Progenitor cell of endocrine pancreas (in vitro differentiated cells): ENCODE measurements at places on chromosomes 16 and 17. TPM values are rescaled to one million over a fixed set of nuclear protein-coding genes. Genes with fewer than 3 reads are reported as not detected.

KCNJ18 gene
- total RNA-seq = not detected in 2 replicates

CCDC40 gene
- total RNA-seq = 26.9 and 28.0 TPM in 2 replicates

DNA sequence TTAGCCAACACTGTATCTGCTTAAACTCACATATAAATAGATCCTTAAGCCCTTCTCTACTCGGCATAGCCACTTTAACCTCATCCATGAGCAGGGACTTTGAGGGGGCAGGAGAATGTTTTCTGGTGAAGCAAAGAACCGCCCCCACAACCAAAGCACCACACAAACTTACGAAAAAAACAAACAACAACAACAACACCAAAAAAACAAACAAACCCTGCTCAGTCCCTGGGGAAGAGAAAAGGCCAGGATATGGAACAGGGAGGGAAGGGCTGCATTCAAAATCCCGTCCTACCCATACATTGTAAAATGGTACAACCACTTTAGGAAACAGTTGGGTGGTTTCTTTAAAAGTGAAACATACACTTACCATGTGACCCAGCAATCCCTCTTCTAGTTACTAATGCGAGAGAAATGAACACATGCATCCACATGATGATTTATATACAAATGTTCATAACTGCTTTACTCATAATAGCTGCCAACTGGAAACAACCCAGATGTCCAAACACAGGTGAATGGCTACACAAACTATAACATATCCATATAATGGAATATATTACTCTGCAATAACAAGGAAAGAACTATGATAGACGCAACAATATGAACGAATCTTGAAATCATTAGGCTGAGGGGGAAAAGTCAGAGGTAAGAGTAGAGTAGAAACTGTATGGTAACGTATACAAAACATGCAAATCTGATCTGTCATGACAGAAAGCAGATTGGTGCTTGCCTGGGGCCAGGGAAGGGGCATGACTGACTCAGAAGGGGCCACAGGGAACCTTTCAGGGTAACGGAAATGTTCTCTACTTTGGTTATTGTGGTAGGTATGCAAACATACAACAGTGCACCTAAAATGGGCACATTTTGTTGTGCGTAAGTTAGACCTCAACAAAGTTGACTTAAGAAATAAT lies 37.7 kb upstream of the TOB1 start:
- peaks cover 56% of the 10 kb centered on the region for H3K4me1 ChIP-seq
- H3K36me3 ChIP-seq = no peaks in the 10 kb centered on the region
- no peaks in the 10 kb centered on the region for H3K27me3 ChIP-seq
- H3K4me3 ChIP-seq = no peak overlapping the region

DNA sequence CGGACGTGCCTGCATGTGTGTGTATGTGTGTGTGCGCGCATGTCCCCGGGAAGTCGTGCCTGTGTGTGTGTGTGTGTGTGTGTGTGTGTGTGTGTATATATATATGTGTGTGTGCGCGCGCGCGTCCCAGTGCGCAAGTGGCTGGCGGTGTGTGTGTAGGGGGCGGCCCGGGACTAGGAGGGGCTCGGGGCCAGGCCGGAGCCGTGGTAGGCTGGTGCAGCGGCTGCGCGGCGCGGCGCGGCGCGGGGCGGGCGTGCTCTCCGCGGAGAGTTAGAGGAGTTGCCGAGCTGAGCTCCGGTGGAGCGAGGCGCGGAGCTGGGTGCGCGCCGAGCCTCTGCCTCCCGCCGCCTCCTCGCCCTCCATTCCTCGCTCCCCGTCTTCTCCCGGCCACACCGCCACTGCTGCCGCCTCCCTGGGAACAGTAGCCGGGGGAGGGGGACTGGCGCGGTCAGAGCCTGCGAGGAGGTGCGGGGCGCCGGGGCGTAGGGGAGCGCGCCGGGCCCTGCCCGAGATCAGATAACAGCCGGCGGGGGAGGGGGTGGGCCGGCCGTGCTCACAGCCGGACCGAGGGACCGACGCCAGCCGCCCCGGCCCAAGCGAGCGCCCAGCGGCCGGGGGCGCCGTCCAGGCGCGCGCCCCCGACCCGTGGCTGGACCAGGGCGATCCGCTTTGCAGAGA lies at the start of gene KCNJ12:
Gene KCNJ12, plus strand, starts transcription at position 277 of the 678 bp plus-strand sequence. CDS start 38,986 bp downstream, outside the sequence.
- peaks cover 54% of the 10 kb centered on the region for H3K27me3 ChIP-seq
- no peaks in the 10 kb centered on the region for H3K36me3 ChIP-seq
- H3K4me3 ChIP-seq = peak within 1 kb of the TSS; percentile 58
- no peak for DNase-seq

- H3K27ac ChIP-seq = no peak overlapping the region
- peak overlapping the region; percentile 56 for H3K4me3 ChIP-seq
- peaks cover 66% of the 10 kb centered on the region for H3K27me3 ChIP-seq
- H3K36me3 ChIP-seq = no peaks in the 10 kb centered on the region
These were observed 209.7 kb downstream of the RBFOX3 start for GRCh38 chr17:79400989-79401703.

MARF1 gene
- 67.5 and 71.9 TPM in 2 replicates for total RNA-seq

DNA sequence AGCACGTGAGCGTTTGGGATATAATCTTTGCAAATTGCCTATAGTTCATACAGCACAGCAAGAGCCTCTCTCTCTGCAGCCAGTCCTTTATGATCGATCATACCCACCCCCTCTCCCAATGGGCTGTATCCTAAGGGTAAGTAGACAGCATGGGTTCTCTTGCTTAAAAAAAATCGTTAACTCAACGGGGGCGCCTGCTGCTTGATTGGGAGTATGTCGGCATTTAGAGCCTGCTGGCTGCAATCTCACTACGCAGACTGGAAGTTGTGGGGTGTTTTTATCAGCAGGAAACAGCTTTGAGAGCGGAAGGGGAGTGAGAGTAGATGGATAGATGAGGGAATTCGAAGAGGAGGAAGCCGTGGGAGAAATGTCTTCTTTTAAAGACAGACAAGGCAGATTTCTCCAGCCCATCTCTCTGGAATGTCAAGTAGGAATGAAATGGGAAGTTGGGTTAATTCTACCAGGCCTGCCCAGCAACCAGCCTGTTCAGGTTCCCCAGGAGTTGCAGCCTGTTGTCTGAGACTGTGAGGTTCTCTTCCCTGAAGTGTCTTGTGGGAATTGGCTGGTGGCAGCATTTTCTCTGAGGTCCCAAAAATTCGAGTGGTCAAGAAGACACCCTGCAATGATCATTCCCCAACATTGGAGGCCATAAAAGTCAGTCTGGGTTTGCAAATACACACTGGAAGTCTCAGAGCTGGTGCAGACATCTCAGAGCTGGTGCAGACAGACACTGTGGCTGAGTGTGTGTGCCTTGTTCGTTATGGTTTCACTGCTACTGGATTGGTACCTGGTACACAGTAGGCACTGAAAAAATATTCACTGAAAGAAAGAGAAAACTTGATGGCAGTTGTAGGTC lies 65.6 kb downstream of the PRKCB start:
- H3K4me1 ChIP-seq = no peaks in the 10 kb centered on the region
- H3K4me3 ChIP-seq = no peak overlapping the region
- H3K36me3 ChIP-seq = no peaks in the 10 kb centered on the region
- DNase-seq = no peak
- no peak overlapping the region for H3K27ac ChIP-seq
- peaks cover 31% of the 10 kb centered on the region for H3K27me3 ChIP-seq

EMP2 gene
- total RNA-seq = 10.5 and 11.6 TPM in 2 replicates

HBM gene
- not detected in 2 replicates for total RNA-seq

DNA sequence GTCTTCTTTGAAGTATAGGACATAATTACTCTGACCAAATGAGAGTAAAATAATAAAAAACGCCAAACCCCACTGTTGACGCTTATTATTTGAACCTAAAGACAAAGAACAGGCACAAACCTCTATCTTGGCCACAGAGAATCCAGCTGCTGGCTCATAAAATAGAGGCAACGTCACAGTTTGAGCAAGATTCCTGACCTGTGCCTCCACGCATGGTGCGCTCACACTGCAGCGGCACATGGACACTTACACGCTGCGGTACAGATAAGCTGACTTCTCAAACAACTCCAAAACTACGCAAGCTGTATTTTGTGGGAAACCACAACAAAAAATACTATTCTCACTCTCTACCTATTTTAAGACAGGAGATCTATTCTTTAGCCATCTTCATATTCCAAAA lies 38.8 kb upstream of the TRAP1 start:
- H3K36me3 ChIP-seq = peaks cover 35% of the 10 kb centered on the region
- peaks cover 7% of the 10 kb centered on the region for H3K4me1 ChIP-seq

DNA sequence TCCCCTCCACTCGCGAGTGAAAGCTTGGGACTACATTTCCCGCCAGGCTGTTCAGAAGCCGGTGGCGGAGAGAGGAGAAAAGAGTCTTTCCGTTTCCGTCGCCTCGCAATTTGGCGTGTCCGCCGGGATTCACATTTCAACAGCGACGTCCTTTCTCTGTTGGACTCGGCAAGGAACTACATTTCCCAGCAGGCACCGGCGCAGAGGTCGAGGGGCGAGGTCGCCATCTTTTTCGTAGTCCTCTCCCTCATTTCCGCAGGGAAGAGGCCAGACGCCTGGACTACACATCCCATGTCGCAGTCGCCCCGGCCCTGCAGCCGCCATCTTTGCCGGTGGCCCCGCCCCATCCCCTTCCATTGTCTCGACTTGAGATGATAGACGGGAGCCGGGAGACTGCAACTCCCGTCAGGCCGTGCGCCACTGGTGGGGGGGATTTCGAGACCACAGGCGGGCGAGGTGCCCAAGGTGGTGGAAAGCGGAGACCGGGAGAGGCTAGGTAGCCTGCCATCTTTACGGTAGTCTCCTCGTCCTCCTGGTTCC lies 882 bp upstream of the FBXL19 start:
- no peaks in the 10 kb centered on the region for H3K27me3 ChIP-seq
- peak; percentile 99 for DNase-seq
- peak overlapping the region; percentile 100 for H3K27ac ChIP-seq
- H3K36me3 ChIP-seq = peaks cover 2% of the 10 kb centered on the region
- H3K4me1 ChIP-seq = peaks cover 8% of the 10 kb centered on the region

- peak; percentile 86 for DNase-seq
- peaks cover 4% of the 10 kb centered on the region for H3K36me3 ChIP-seq
- peak within 1 kb of the TSS; percentile 92 for H3K4me3 ChIP-seq
- H3K27ac ChIP-seq = peak within 1 kb of the TSS; percentile 95
These were observed at the start of the genes CNTD1 and COA3 for GRCh38 chr17:42798383-42799380. Gene CNTD1, plus strand, starts transcription at chr17:42798861. Its CDS starts 207 bp downstream, at chr17:42799068. Gene COA3, minus strand, starts transcription at chr17:42798704. Its CDS starts 23 bp downstream, at chr17:42798681.

DNA sequence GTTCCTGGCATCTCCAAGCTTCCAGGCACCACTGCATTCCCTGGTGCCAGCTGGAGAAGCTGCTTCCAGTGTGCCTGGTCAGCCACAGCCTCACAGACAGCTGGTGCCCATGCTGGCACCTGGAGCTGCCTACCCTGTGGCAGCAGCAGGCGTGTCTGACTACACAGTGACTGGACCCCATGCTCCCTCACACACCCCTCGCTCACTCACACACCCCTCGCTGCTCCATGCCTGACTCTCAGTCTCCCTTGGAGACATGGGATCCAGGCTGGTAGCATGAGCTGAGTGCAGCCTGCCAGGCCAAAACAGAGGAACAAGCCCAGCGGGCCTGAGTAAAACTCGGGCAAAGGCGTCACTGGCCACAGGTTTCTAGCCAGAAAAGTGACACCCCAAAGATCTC lies 59.1 kb upstream of the SMIM36 start:
- peaks cover 7% of the 10 kb centered on the region for H3K27me3 ChIP-seq
- H3K4me1 ChIP-seq = peaks cover 15% of the 10 kb centered on the region
- H3K27ac ChIP-seq = no peak overlapping the region
- no peak overlapping the region for H3K4me3 ChIP-seq
- no peak for DNase-seq

GRCh38 chr16:47323241-47323640 lies 137.6 kb downstream of the ITFG1 start:
- peaks cover 6% of the 10 kb centered on the region for H3K36me3 ChIP-seq
- DNase-seq = no peak
- H3K4me3 ChIP-seq = no peak overlapping the region
- no peak overlapping the region for H3K27ac ChIP-seq
- H3K4me1 ChIP-seq = no peaks in the 10 kb centered on the region

DNA sequence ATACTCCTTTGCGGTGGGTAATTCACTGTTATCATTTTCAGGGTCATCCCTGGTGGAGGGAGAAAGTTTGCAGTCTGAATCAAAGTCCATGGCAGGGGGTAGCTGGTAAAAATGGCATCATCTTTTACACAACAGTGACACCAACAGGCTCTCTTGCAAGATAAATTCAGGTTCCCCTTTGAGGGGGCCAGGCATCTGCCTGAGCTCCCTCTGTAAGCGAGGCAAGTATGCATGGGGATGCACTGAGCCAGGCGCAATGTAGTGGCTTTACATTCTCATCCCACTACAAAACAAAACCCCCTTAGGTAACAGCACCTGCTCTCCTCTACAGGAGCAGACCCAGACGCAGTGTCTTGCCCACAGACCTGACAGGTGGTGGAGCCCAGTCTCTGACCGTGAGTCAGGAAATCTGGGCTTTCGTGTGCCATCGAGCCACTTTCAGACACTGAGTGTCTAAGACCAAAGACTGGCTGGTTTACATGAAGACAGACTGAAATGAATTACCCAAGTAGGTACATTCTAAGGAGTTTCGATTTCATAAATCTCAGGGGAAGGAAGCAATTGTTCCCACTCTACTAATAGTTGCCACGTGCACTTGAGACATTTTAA lies 17.7 kb downstream of the LITAFD start:
- peaks cover 35% of the 10 kb centered on the region for H3K36me3 ChIP-seq
- no peaks in the 10 kb centered on the region for H3K4me1 ChIP-seq
- peak overlapping the region; percentile 69 for H3K27ac ChIP-seq
- no peak for DNase-seq
- H3K4me3 ChIP-seq = no peak overlapping the region
- no peaks in the 10 kb centered on the region for H3K27me3 ChIP-seq

GRCh38 chr17:40621578-40621977 lies 26.0 kb downstream of the SMARCE1 start:
- H3K36me3 ChIP-seq = no peaks in the 10 kb centered on the region
- H3K4me1 ChIP-seq = peaks cover 4% of the 10 kb centered on the region
- peaks cover 15% of the 10 kb centered on the region for H3K27me3 ChIP-seq
- H3K4me3 ChIP-seq = no peak overlapping the region

DNA sequence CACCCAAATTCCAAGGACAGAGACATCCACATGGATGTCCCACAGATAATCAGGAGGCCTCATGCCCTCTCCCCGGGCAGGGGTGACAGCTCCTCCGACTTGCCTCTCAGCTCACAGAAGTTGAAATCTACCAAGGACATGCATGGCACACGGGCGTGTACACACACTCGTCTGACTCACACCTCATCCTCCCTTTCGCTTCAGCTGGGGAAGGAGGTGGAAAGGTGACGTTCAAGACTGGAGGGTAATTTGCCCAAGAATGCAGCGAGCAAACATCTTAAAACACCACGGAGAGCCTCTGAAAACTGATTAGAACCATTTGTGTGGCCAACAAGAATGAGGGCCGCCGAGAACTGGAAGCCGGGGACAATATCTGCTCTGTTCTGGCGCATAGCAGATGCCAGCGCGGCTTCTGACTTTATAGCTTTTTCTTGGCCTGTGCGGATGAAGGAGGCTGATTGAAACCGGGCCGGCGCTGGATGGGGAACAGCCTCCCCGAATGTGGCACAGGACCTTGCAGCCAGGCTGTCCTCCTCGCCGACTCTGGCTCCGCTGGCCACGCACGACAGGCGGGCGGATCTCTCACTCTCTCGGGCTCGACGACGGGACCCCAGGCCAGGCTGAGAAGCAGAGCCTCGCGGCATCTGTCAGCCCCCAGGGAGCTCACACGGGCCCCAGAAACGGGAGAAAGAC lies 100.9 kb downstream of the C16orf95 start:
- no peak overlapping the region for H3K4me3 ChIP-seq
- H3K27me3 ChIP-seq = no peaks in the 10 kb centered on the region

HSPB9 gene
- 0.16 TPM in 1 of 2 replicates, not detected in the other for total RNA-seq
